ENCODE measurements at places on chromosomes 2 and 18.

GRCh38 chr2:28981016-28981441, at the start of gene TOGARAM2:
Gene TOGARAM2 (plus strand): TSS chr2:28981298. CDS start chr2:28994835, 13,537 bp downstream.
- DNase-seq, result peak; percentile 58

GRCh38 chr18:79393635-79394533, 1.8 kb upstream of the NFATC1 start:
- DNase-seq, result peak; percentile 96

DNA sequence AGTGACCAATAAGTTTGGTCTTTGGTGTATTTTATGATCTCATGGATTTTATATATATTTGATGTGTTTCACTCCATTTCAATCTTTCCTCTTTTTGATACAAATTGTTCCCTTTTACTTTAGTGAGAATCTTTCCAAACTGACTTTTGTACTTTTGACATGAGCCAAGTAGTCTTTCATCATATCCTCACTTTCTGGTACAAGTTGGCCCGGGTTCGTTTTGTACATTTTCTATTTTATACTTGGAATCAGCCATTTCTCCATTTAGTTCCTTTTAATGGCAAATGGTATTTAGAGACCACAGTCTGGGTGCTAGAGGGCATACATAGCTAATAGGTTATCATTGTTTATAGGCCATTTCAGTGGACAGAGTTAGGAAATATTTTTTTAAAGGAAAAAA, 147.9 kb upstream of the MYO3B start:
- DNase-seq, result no peak

DNA sequence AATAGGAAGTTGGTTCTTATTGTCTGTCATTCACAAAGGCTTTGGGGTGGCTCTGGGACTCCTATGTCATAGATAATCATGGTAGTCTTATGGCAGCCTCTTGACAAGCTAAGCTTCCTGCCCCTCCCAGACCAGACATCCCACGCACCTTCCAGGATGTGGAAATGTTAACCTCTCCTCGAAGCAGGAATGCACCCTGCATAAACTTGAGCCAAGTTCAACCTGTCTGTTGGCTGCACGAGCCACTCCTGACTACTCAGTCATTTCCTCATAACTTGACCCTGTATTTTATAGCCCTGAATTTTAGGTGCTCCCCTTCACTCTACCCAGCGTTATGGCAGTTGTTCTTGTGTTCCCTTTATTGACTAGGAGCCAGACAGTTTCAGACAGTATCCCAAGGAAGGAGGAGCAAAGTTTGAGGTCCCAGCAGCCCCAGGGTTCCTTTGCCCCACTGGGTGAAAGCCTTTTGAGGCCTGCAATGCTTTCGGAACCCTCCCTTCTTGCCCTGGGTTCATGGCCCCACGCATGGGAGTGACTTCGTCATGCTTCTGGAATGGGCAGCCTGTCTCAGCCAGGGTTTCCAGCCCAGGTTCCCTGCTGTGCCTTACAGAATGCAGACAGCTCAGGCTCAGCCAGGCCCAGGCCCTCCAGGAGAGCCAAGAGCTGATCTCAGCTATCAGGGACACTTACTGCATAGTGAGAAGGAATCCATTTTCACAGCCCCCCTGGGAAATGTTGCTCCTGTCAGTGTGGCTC, 15.6 kb upstream of the INO80C start:
- DNase-seq, result peak; percentile 19

DNA sequence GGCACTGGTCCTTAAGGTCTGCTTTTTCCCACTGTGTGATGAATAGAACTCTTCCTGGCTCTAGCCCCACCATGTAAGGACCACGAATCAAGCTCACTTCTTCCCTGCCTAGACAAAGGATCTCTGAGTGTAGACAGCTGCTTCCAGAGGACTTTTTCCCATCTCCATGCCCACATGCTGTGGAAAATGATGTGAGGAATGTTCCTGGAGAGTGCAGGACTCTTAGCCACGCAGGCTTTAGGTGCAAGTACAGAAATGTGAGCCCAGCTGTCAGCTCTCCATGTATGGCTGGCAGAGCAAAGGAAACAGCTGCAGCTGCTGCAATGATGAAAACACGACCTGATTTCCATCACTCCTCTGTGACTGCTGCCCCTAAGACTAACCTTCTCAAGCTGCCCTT, 35.5 kb downstream of the NXPH2 start:
- DNase-seq, result no peak

- peak; percentile 75 for DNase-seq
Measured at GRCh38 chr2:205734436-205735037, 52.2 kb downstream of the NRP2 start.

DNA sequence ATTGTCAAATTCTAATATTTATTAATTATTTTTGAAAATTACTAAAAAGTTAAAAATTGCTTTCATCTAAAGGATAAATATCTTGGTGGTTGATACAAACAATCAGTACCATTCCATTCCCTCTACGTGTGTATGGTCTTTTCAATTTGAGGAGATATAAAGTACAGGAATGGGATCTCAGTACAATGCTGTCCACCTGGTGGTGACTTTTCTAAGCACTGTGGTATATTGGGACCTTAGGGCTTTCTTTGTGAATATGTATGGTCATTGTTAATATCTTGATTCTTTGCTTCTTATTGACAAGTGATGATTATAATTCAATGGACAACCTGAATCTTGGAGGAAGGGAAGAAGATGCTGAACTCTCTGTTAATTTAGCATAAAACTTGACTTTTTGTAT, 83.1 kb downstream of the NBEAL1 start:
- DNase-seq, result no peak

GRCh38 chr2:71545572-71546274, 92.4 kb downstream of the DYSF start:
- DNase-seq, result peak; percentile 64

DNA sequence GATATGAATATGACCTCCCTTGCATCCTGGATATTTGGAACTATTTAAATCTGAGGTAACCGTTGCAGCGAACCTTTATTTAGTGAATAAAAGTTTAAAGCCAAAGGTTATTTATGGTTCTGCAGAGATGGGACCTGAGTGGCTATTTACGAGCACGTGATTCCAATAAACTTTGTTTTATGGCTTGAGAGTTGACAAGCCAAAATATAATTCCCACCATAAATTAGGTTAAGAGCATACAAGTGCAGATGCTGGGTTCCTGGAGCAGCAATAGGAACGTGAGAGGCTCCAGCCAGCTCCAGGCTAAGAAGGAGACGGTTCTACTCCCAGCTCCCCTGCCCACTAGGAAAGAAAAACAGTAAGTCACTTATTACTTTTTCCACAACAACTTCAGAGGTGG, 5.2 kb upstream of the HOXD4 start:
- no peak for DNase-seq

DNA sequence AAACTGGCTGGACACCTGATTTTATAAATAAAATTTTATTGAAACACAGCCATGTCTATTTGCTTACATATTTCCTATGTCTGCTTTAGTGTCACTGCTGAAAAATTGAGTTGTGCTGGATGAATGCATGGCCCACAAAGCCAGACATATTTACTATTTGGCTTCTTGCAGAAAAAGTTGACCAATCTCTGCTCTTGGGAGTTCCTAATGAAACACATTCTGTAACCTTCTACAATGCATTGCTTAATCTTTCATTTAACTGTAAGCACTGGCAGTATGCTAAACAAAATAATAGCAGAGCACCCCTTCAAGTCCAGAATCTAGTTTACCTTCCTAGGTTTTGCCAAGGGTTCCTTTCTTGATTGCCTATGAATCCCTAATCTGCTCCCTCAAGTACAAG, 17.7 kb upstream of the SERPINB7 start:
- no peak for DNase-seq

GRCh38 chr2:120846406-120847095, 110.9 kb downstream of the GLI2 start:
- DNase-seq, result no peak

GRCh38 chr2:113219889-113220641, 46.3 kb downstream of the PSD4 start:
- DNase-seq, result no peak

DNA sequence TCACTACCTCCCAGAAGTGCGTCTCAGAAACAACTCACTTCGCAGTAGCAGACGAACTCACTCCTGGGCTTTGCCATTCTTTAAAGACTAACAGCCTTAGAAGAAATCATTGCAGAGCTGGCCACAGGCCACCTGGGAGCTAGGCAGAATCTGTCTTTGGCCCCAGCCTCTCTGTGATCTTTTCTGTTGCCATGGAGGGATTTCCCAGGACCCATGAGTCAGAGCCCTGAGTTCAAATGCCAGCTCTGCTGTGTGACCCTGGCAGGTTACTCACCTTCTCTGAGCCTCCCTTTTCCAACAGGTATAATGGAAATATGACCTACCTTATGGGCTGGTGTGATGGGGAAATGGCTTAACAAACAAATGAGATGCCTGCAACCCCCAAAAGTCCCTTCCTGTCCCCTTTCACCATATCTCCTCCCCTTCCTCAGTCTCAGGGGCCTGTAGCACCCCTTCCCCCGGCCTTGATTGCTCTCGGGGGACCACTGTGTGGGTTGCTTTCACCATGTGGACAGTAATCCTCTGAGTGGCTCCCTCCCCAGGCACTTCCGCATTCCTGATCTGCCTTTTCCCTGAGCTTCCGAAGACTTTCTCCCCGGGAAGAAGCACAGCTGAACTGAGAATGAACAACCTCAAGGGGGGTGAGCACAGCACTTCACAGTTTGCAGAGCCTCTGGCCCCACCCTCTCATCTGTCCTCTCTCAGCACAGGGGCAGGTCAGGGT, 34.0 kb upstream of the SLC66A3 start:
- DNase-seq, result no peak

GRCh38 chr2:39571111-39571731, 94.5 kb upstream of the TMEM178A start:
- no peak for DNase-seq

- no peak for DNase-seq
Measured at GRCh38 chr2:159013103-159013502, 44.7 kb downstream of the TANC1 start.

DNA sequence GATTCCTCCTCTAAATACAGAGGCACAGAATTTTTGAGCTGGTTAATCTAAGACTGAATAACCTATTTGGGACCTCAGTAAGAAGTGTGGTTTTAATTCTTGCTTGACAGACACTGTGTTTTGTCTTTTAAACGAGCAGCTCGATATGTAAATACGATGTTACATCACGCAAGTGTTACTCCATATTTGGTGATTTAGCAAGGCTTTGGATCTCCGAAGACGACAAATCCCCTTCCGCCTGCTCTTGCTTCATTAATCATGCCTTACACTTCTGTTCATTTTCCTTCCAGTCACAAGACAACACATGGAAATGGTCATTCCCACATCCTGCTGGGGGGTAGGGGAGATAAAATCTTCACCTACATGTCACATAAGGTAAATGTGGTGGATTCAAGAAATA, 9.4 kb downstream of the BCL11A start:
- DNase-seq, result no peak

GRCh38 chr2:8039732-8040131, 642.1 kb upstream of the ID2 start:
- no peak for DNase-seq

DNA sequence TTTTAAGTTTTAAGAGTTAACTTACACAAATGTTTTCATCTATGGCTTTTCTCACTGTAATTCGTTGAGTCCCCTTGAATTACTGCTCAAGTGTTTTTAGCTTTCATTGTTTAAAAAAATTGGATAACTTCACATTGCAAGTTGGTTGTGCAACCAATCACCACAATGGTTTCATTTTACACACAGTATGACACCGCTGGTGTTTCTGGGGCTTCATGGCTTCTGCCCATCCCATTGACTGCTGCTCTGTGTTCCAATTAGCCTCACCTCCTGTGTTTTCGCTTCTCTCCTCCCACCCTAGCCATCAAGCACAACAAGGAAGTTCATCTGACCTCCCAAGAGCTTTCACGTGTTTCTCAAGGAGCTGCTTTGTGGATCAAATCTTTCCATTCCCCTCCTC, 199.1 kb upstream of the CHAC2 start:
- DNase-seq, result no peak

- DNase-seq, result peak; percentile 21
Measured at GRCh38 chr2:55888936-55889335, 34.6 kb downstream of the EFEMP1 start.

- DNase-seq, result no peak
Measured at GRCh38 chr2:102735416-102736109, 26.3 kb upstream of the TMEM182 start.

DNA sequence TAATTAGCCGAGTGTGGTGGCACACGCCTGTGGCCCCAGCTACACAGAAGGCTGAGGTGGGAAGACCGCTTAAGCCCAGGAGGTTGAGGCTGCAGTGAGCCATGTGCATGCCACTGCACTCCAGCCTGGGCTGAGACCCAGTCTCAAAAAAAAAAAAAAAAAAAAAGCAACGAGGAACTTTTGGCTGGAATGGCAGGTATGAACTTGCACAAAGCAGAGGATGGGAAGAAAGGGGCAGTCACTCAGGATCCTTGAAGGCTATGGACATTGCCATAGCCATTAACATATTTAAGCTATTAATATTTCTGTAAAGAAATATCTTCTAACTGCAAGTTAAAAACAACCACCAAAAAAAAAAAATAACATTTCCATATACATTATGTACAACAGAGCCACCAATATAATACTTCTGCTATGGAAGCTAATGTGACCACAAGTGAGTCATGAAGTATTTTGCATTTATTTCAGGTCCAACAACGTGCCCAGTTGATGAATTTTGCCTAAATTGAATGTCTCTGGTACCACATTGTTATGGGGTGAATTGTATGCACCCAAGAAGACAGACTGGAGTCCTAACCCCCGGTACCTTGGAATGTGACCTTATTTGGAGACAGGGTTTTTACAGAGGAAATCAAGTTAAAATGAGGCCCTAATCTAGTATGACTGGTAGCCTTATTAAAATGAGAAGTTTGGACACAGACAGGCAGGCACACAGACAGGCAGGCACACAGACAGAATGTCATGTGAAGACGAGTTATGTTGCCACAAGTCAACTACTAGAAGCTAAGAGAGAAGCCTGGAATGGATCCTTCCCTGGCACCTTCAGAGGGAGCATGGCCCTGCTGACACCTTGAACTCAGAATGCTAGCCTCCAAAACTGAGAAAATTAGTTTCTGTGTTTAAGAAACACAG, 102.8 kb downstream of the RBMS1 start:
- no peak for DNase-seq

DNA sequence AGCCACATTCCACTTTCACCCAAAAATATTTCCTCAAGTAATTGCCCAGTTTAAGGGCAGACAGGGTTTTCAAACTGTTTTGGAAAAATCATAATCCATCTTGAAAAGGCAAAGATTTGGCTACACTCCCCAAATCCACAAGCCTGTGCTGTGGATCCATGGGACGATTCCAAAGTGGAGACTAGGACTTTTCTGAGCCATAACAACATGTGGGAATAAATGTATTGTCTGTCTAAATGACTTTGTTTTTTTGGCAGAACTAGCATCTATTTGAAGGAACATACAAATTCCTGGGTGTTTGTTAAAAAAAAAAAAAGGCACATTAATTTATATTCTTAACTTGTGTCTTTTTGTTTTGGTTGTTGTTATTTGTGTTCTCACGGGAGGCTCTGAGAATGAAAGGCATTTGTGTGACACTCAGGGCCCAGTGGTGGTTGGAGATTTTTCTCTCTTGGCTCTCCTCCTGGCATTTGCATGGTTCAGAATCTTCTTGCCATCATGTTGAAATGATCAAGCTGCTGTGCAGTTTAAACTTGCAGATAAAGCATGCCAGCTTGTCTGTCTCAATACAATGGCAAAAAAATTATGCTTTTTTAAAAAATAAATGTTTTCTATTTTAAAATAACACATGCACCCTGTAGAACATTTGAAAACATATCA, 277.4 kb downstream of the EN1 start:
- DNase-seq, result no peak

Measured in ovary (tissue), 10 donors.